ENCODE measurements at places on chromosomes 12 and 14. TPM values are rescaled to one million over a fixed set of nuclear protein-coding genes. Genes with fewer than 3 reads are reported as not detected.

- DNase-seq: no peak
Measured at GRCh38 chr12:4243091-4243490, 30.5 kb upstream of the CCND2 start.

DNA sequence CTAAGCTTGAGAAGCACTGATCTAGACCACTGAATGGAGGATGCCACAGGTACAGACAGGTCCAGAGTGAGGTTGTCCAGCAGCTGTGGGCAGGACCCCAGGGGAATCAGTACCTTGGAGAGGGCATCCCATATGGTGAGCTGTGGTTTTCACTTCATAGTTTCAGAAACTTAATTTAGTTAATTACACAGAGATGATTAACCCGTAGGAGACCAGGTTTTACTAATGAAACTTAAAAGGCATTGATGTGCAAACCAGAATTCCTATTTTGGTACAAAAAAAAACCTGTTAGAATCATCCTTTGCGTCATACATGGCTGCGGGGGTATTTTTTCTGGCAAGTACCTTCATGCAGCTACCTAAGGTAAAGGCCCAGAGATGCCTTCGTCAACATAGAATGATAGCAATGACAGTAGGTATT is 159.3 kb downstream of the DACT1 start:
- DNase-seq: no peak

DNA sequence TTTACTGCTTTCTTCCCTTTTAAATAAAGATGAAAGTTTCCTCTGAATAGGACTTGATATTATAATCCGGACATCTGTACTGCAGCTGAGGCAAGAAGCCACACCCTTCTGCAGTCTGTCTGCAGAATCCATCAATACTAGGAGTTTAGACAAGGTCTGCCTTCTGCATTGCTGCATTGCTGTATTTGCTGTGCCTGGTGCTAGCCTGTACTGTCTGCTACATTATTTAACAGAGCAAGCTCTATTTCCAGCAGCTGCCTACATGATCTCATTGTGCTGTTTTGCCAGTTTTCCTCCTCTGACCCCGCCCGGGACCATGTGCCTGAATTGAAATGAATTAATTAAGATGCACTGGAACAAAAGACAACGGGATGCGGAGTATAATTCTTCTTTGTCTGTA is 1.7 kb downstream of the TUBA1A start:
- DNase-seq: peak; percentile 63

DNA sequence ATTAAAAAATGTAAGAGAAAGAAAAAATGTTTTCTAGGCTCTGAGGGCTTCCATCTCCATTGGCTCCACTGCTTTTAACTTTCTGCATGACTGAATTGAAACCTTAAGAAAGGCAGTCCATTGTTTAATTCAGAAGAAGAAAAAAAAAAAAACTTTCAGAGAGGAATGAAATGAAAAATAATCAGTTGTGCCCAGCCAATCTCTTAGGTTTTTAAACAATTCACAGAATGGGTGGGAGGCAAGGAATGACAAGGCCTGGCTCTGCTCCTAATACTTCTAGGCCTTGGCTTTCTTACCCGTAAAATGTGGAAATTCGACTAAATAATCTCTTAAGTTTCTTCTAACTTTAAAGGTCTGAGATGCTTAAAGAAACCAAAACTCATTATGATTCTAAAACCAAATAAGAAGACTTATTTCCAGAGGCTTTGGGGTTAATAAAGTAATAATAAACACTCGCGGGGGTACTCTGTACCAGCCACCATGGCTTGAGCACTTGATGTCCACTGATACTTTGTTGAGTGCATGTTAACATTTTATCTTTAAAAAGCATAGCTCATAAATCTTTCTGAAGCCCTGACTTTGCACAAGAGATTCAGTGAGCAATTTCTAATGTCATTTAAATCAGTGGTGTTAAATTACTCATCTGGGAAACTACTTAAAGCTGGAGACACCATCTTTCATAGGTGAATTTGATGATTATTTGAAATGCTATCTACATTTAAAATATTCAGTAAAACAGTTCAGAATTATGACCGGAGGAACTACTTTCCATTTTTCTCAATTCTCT is 49.6 kb downstream of the STON2 start:
- DNase-seq: no peak

DNA sequence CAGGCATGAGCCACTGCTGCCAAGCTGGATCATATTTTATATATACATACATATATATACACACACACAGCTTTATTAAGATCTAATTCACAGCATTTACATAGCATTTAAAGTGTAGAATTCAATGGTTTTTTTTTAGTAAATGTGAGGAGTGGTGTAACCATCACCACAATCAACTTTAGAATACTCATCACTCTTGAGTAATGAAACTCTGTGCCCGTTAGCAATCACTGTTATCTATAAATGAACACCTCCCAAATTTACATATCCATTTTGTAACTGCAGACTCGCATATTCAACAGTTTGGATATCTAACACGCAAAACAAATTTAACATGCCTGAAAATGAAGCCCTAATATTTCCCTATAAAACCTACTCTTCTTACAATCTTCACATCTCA is 90.9 kb downstream of the PPP1R12A start:
- DNase-seq: no peak

DNA sequence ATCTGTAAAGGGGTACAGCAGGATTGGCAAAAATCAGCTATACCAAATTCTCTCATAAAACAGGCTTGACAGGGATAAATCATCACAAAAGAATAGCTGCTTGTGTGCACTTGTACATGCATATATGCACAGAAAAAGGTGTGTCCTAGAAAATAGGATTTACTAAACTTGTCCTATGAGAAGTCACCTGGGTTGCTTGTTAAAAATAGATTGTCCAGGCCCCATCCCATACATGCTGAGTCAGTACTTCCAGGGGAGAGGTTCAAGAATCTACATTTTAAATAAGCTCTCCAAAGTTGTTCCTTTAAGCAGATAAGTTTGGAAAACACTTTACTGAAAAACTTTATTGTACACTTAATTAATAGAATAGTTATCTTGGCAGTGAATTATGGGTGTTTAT is 123.1 kb downstream of the ANO6 start:
- DNase-seq: no peak

GRCh38 chr14:95255487-95255886 is 64.2 kb downstream of the CLMN start:
- DNase-seq: peak; percentile 81

GRCh38 chr12:62519043-62519442 is 52.4 kb downstream of the MON2 start:
- no peak for DNase-seq

- DNase-seq: no peak
Measured at GRCh38 chr12:120175062-120175461, 19.5 kb downstream of the GCN1 start.

DNA sequence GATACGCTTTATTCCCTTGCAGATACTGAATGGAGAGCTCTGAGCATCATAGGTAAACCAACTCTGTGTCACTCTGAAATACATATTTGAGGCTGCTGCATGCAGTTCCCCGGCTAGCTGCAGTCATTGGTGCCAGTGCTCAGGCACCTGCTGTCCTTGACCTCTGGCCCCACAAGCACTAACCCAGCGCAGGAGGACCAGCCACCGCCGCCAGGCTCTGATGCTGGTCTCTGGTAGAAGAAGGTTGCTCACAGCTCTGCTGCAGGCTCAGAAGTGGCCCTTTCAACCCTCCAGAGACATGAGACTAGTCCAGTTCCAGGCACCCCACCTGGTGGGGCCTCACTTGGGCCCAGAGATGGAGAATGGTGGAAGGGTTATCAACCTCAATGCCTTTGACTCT is 34.5 kb upstream of the PTPRB start:
- DNase-seq: no peak

DNA sequence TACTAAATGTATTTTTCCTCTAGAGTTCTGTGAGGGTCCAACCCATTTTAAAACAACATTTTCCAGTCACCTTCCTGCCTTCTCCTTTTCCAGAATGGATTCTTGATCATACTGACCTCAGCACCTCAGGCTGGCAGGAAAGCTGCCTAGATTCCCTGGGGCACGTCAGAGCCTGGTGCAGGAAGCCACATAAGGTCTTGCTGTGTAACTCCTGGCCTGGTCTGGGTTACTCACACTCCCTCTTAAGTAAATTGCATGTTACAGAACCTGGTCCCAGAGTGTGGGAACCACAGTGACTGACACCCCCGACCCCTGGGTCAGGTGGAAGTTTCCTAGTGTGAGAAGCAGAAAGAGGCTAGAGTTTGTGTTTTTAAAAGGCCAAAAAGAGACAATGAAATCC is 209.8 kb downstream of the SPTSSA start:
- DNase-seq: no peak

- DNase-seq: no peak
Measured at GRCh38 chr14:72903716-72904115, 9.8 kb upstream of the DPF3 start.

GRCh38 chr12:106289196-106289681 is 13.3 kb upstream of the TCP11L2 start:
- no peak for DNase-seq

- peak; percentile 94 for DNase-seq
Measured at GRCh38 chr12:56635806-56636674, 5.9 kb upstream of the BAZ2A start.

MARK3 gene
- 55.4 TPM for total RNA-seq

NINJ2 gene
- 9.5 TPM for total RNA-seq

IAPP gene
- total RNA-seq: not detected

P2RX7 gene
- 14.0 TPM for total RNA-seq

ART4 gene
- 0.42 TPM for total RNA-seq

OR6C68 gene
- total RNA-seq: not detected

All from suprapubic skin (tissue), 4 donors.